Fibroblast of skin of back (primary cell): ENCODE measurements at places on chromosomes 7 and 10.

GRCh38 chr10:49595713-49596492 lies 14.2 kb upstream of the SLC18A3 start:
- DNase-seq = peak; percentile 33

- DNase-seq = no peak
Observed at GRCh38 chr7:150621376-150621775, 10.8 kb downstream of the GIMAP6 start.

DNA sequence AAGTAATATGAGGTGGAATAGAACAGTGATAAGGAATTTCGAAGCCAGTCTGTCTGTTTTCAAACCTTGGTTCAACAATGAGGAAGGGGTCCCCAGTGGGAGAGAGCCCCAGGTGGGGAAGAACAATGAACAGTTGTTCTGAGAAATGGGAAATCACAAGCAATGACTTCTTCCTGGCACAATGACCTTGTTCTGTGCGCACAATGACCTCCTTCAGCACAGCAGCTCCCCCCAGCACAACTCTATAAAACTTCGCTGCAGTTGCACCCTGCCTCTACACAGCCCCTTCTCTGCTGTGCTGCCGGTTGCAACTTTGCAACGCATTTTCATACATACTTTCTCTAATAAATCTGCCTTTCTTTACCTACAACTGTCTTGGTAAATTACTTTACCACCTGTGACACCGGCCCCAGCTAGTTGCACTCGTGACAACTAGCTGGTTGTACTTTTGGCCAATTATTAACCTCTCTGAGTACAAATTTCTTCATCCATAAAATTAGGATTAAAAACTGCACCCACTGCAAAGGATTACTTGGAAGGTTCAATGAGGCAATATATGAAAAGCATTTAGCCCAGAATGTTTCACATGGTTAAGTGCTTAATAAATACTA lies 40.5 kb downstream of the ASB4 start:
- no peak for DNase-seq

- peak; percentile 43 for DNase-seq
Observed at GRCh38 chr10:89047397-89047796, 56.8 kb downstream of the FAS start.

GRCh38 chr10:110323503-110323902 lies 18.8 kb upstream of the SMNDC1 start:
- peak; percentile 94 for DNase-seq

- DNase-seq = peak; percentile 37
Observed at GRCh38 chr7:103718482-103719061, 270.9 kb downstream of the RELN start.

GRCh38 chr7:64618785-64619456 lies 47.0 kb upstream of the ZNF107 start:
- DNase-seq = peak; percentile 53

DNA sequence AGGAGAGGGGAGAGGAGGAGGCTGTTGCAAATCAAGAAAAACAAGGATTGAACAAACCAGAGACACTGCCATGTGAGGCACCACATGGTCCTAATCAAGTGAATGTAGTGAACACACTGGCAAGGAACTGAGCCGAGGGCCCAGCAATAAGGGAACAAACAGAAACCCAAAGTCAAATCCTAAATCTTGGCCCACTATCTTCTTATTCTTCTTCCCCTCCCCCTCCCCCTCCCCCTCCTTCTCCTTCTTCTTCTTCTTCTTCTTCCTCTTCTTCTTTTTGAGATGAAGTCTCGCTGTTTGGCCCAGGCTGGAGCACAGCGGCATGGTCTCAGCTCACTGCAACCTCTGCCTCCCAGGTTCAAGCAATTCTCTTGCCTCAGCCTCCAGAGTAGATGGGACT lies 24.0 kb downstream of the KIAA1549 start:
- no peak for DNase-seq

GRCh38 chr7:17646253-17646956 lies 293.9 kb downstream of the SNX13 start:
- DNase-seq = peak; percentile 51

DNA sequence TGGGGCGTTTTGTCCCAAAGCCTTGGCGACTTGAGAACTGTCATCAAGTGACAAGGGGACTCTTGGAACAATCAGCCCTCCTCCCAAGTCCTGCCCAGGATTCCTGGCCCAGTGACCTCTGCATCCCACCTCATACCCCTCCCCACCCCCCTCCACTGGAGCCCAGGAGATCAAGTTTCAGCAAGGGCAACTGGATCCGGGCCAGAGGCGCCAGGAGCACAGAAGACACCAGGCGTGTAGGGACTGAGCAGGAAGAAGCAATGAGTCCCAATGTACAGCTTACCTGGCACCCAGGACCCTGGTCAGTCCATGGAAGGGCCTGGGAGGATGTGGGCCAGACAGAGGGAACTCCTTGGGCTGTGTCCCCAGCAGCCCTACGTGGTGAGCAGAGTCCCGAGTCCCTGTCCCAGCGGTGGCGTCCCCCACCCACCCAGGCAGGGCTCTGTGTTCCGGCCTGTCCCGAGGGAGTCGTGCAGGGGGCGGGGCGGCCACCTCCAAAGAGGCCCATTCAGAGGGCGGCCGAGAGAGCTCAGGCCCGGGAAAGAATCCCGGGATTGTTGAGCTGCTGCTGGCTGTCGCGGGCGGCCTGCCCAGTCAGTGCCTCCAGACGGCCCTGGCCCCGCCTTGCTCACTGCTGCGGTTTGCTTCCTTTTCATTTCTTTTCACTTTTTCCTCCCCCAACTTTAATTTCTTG lies 254.1 kb downstream of the TNS3 start:
- peak; percentile 92 for DNase-seq

GRCh38 chr7:103569621-103570305 lies 123.8 kb upstream of the SLC26A5 start:
- no peak for DNase-seq

DNA sequence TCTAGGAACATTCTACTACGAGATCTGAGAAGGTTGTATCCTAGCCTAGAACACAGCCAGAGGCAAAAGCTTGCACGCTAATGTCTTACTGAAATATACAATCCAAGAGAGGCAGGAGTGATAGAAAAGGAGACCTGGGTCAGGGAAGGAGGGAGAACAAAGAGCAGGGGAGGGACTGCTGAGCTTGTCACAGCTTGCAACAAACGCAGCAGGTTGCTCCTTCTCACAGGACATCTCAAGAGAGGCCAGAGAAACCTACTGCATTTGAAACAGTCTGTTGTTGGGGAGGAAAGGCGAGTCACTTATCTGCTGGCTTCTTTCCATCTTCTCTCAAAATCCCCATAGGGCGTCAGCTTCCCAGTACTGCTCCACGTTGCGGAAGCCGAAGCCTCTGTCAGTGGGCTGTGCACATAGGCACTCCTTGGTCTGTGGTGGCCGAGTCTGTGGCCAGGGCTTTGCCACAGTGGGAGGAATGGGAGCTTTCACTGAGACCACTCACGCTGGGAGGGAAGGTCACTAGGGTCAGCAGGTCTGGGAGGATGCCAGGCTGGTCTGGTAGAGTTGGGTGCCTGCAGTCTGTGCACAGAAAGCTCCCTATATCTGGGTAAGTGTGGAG lies 25.8 kb upstream of the GPNMB start:
- DNase-seq = no peak

DNA sequence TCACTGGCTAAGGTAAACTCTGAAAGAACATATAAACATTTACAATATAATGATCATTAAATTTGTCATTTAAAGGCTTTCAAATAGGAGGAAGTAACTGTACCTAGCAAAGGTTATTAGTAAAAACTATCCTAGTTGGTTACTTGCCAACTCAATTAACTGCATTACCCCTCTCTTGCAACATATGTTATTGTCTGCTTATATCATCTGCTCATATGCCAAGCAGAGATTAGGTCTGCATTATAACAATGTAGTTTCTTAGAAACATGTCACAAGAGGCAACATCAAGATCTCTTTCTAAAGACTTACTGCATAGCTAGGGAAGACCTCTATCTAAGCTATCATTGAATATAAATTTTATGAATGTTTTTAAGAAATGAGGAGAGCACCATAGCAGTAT lies 132.5 kb downstream of the RELN start:
- no peak for DNase-seq

DNA sequence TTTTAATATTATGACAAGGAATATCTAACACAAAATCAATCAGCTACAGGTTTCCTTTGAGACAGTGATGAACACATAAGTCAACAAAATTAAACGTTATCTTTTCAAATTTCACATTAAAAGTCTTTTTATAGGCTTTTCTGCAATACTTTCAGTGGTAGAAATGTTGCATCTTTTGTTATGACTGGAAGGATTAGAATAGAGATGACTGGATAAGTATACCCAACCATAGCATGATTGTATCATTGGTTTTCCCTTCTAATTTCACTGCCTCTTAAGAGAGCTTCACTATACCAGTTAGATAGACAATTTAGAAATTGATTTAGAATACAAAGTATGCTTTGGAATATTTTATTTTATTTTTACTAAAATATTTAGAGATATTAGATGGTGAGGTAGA lies 273.9 kb downstream of the PHF14 start:
- DNase-seq = no peak

DNA sequence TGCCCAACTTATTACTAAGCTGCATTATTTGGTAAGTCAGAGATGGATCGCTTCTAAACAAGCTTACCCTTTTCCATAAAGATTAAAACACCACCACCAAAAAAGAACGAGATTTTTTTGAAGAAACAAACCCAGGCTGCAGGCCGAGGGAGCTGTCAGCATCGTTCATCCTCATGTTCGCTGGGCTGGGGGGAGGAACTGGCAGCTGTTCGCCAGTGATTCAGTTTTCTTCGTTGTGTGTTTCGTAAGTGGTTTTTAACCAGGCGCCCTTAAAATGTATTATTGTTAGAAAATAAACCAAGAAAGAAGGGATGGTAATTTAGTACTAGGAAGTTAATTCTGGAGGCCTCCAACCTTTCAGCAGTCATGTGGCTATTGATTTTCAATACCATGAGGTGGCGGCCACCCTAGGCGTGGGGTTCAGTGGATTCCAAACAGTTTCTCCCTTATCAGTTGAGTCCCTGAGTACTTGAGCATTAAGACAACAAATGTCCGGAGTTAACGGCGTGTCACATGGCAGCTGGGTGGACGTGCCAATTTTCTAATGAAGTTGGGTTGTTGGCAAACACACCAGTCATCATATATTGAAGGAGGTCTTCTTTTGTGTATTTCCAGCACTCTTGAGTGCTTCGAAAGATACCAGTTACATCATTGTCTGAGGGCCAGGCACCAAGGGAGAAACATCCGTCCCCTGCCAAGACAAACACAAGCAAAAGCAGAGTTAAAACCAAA lies 173.2 kb downstream of the EBF3 start:
- DNase-seq = no peak

- peak; percentile 47 for DNase-seq
Observed at GRCh38 chr10:71911296-71911953, 52.8 kb upstream of the CHST3 start.

DNA sequence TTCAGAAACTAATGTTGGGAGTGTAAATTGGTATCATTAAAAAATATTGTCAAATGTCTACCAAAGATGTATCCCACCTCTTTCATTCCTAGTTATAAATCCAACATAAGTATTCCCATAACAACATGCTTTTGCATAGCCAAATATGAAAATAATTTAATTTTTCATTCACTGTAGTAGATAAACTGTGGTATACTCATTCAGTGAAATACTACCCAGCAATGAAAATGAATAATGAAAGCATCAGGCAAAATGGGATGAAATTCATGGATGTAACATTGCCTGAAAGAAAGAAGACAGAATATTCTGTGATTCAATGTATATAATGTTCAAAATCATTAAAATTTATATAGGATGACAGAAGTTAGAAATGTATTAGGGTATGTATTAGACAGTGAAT lies 629.0 kb upstream of the MBL2 start:
- no peak for DNase-seq

- peak; percentile 71 for DNase-seq
Observed at GRCh38 chr7:102306916-102307677, 20.4 kb downstream of the SH2B2 start.

- DNase-seq = no peak
Observed at GRCh38 chr7:150397346-150398107, 18.4 kb downstream of the ZNF775 start.

DNA sequence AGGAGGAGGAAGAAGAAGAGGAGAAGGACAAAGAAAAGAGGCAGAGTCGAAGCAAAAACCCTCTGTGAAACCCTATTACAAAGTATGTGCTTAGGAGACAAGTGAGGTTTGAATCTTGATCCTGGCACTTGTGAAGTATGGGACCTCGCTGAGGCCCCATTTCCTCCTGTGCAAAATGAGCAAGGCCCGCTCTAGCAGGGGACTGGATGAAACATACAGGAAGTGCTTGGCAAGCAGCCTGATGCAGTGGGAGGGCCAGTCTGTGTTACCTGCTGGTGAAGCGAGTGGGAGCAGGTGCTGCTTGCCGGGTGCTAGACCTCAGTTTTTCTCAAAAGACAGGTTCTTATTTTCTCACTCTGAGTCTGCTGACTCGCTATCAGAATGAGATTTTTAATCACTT lies 150.4 kb downstream of the JCAD start:
- no peak for DNase-seq

DNA sequence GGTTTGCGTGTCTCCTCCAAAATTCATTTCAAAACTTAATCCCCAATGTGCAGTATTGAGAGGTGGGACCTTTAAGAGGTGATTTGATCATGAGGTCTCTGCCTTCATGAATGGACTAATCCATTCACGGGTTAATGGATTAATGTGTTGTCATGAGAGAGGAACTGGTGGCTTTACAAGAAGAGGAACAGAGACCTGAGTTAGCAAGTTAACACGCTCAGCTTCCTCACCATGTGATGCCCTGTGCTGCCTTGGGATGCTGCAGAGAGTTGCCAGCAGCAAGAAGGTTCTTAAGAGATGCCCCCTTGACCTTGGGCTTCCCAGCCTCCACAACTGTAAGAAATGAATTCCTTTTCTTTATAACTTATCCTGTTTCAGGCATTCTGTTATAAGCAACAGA lies 3.7 kb upstream of the TCTN3 start:
- no peak for DNase-seq

GRCh38 chr10:47287365-47287802 lies 12.6 kb upstream of the GDF10 start:
- DNase-seq = no peak
